ENCODE measurements at places on chromosomes 5 and 9.
A peak's percentile ranks its signal among the peaks of the same experiment; 100 is the strongest.

DNA sequence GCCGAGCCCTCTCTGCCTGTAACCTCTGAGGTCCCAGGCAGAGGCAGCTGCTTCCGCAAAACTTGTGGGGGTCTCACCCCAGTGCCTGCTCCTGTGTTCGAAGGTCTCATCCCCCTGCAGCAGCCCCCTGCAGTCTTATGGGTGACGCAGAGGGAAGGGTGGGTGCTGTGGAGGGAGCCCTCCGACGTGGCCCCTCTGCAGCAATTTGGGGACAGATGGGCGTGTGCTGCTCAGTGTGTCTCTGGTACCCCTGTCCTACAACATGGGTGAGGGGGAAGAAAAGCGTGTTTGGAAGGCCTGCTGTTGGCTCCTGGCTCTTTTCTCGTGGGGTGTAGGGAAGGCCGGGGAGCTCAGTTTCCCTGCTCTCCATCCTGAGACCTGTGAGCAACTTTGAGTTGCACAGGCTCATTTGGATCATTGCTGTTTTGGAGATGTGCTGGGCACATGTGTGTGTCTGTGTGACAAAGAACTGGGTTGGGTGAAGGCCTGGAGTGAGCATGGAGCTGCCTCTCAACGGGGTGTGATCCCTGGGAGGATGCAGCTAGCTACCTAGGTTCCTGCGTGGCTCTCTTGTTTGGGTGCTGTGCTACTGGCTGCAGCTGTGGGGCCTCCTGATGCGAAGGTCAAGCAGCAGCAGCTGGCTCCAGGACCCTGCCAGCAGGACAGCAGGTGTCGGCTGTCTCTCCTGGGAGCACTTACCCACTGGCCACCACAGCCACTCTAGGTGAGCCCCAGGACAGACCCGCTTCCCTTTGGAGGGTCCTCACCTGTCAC lies 179.6 kb upstream of the PITX1 start:
- no peak for DNase-seq

DNA sequence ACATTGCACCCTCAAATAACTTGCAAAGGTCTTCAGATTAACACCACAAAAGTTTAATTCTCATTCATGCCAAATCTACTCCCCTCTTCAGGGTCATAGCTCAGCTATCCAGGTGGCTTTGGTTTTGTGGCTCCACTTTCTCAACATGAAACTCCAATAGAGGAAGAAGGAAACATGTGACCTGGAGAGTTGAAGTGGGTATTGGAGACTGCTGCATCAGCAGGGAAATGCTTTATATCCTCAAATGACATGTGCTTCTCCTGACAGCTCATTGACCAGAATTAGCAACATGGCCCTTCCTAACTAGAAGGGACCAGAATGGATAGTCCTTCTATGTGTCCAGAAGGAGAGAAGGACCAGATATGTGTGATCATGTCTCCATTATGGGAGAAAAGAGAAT lies 73.6 kb downstream of the TLR4 start:
- DNase-seq: no peak

DNA sequence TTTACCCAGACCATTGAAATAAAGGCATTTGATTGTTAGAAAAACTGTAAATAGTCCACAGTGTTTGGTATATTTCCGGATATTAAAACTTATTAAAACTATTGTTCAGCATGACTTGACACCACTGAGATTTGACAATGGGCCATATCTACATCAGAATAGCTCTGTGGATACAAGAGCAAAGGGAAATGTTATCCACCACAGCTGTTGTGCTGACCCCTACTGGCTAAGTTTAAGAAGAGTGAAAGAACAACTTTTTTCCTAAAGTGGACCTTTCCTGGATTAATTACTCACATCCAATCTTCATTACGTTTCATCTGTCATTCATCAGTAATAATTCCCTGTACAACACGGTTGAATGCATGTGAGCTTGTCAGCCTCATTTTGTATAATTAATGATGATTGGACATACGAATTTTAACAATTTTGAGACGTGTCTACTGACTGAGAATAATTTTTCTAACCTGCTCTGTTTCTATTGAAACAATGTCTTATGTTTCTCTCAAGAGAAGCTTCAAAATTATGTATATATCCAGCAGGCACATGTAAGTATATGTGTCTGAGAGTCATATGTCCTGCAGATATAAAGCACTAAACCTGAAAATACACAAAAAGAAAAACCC lies 1952.6 kb downstream of the MAT2B start:
- no peak for DNase-seq

DNA sequence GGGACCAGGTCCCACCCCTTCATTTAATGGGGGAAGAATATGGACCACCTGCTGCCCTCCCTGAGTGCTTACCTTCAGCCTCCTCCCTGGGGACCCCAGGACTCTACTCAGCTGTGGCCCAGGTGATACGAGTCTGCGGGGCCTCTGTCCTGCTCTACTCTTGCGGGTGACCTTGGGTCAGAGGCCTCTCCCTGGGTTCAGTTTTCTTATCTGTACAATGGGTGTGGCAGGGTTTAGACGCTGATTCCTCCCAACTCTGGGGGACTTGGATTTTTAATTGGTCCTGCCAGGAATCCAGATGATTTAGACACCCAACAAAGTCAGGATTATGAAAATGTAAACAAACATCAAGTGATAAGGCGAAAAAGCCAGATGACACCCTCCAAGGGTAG lies 25.0 kb downstream of the FAM163B start:
- no peak for DNase-seq

DNA sequence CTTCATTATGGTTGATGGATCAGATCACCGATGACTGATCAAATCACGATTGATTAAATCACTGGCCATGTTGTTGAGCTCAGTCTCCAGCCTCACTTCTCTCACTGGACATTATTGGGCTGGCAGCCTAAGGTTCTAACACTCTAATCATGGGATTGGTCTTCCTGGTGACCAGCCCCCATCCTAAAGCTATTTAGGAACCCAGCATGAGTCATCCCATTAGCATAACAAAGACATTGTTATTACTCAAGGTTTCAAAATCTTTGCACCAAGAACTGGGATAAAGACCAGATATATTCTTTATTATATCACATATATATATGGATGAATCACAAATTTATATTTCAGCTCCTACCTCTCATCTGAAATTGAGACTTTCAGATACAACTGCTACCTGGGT lies 272.1 kb upstream of the IL12B start:
- no peak for DNase-seq

GRCh38 chr5:139659695-139660101 lies 11.5 kb downstream of the CXXC5 start:
- DNase-seq: no peak

DNA sequence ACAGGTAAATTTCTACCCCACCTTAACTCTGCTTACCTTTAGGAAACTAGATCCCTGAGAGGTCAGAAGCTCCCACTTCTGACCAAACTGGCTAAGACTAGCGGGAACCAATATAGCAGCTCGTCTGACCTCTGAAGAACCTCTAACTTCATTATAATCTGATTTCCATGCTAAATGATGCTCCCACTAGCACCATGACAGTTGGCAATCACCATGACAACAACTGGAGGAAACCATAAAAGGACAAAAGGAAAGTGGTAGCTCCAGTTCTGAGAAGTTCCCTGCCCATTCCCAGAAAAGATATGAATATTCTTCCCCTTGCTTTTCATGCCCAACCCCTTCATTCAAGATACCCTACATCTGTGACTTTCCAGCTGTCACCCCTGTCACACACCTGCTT lies 483.3 kb downstream of the CTNND2 start:
- DNase-seq: no peak

DNA sequence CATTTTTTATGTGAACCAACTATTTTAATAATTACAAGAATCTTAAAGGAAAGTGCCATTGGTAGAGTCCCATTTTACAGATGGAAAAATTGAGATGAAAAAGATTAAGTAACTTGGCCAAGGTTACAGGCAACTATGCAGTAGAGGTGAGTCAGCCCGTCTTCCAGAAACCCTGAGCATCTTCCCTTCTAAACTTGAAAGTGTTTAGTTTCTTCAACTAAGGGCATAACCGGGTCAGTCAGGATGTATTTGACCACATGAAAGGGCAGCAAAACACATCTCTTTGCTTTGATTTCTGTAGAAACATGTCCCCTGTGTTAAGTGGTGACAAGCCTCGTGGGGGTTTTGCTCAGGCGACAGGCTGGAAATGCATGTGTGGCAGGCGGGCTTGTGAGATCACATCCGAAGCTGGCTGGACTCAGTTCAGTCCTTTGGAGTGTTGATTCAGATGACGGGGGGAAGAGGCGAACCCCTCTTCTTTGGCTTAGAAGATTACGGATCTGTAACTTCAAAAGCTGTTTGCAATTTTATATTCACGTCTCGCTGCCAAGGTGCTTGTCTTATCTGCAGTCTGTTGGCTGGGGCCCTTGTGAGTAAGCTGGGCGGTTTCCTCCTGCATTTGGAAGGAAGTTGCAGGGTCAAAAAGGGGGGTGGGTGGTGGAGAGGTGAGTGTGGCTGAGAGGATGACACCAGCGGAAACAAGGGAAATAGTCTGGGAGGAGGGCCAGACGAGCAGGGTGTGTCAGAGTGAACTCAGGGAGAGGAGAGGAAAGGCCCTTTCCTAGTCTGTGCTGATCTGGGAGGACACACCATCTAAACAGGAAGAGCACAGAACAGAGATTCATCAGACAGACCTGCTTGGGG lies 78.9 kb upstream of the RPS23 start:
- peak; percentile 92 for DNase-seq

GRCh38 chr5:116137544-116138378 lies 52.9 kb downstream of the COMMD10 start:
- DNase-seq: peak; percentile 32

All from central memory CD4-positive, alpha-beta T cell (primary cell).